Fibroblast of the conjunctiva (primary cell): ENCODE measurements at places on chromosomes 1 and 21.

DNA sequence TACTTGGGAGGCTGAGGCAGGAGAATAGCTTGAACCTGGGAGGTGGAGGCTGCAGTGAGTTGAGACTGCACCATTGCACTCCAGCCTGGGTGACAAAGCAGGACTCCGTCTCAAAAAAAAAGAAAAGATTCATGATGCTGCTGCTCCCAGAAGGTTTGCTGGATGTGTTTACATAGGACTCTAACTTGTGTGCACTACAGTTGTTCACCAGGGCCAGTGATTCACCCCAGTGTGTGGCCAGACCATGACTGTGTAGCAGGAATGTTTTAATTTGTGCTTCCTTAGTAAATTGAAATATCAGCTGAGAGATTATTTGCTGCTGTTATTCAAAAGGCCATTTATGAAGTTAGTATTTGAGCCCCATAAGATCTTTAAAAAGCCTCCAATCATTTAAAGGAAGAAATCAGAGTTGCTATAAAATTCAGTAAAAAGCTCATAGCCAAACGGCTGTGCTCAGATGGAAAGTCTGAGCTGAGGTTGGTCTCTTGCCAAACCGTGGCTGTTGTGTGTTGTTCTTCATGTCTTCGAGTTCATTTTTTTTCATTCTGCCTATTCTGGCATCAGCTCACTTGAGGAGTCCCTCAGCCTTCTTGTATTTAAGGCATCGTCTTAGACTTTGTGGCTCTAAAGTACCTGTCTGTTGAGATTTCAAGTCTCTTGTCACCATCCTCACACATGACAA, 18.1 kb upstream of the PGD start:
- peak; percentile 67 for DNase-seq

DNA sequence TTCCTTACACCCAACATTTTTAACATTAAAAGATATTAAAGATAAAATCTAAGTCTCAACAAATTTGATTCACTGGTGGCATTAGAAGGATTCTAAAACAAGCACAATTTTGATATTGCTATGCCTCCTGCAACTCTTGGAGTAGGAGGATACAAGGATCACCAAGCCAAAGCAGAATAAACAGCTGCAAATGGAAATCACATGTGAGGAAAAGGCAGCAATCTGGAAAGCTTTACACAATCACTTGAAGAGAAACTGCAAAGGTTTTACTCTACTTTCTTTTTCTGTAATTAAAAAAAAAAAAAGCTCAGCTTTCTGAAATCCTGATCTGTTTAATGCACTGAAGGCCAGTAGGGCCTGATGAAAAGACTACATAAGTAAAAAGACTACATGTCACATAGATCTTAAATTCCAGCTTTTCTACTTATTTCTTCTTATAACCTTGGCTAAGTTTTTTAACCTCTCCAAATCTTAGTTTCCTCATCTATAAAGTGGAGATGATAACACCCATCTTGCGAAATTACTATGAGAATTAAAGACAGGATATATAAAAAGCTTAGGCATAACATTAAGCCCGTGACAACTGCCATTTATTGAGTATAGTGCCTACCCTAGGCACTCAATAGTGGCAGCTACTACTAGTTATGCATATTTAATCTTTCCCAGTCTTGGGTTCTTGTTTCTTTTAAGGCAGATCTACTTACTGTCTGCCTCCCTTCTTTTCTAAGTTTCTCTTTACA, 73.5 kb downstream of the EPS15 start:
- peak; percentile 21 for DNase-seq

- no peak for DNase-seq
Measured at GRCh38 chr1:3017440-3018050, 3.7 kb upstream of the ACTRT2 start.

DNA sequence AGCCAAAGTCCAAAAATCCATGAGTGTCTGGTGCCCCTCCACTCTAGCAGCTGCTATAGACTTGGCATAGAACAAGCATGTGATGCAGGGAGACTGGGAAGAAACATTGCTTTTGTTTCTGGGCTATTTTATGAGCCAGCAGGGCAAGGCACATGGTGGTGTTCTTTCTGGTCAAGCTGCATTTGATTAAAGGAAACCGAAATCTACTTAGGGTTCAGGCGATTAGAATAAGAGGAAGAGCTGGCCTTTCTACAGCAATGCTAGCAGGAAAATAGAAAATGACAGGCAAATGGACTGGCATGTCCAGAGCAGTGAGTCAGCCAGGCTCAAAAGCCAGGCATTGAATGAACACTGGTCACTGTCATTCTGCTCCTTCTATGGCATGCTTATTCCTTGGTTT, 28.5 kb upstream of the ARHGAP29 start:
- no peak for DNase-seq

DNA sequence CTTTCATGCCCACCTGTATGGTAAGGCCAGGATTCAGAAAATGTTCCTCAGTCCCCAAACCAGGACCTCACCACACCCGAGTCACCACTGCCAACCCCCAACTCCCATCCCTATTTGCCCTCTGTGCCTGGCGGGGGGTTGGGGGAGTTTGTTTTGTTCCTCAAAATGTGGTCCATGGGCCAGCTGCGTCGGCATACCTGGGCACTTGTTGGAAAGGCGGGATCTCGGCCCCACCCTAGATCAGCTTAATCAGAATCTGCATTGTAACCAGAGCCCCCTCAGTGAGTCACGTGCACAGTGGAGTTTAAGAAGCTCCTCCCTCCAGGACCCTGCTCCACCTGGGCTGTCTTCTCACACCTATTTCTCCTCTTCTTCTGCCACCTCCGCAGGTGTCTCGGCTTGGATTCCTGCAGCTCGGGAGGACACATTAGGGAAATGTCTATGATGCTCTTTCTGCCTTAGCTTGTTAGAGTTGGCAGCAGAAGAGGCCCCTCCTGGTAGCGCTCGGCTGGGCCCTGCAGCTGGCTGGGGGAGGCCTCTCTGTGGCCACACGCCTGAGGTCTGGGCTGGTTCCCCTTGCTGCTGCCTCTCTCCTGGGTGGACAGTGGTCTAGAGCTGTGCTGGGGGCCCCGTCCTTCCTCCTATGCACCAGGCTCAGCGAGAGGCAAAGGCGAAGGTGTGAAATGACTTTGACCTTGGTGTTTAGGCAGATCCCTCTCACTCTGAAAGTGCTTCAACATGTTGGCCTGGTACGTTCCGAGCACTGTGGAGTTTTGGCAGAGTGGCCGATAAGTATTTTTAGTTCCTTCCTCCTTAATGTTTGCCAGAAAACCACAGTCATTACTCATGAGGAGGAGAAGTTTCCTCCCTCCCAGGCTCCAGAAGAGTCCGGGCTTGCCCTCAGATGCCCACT, 41.8 kb upstream of the CAMTA1 start:
- DNase-seq: peak; percentile 60

- no peak for DNase-seq
Measured at GRCh38 chr1:82268826-82269225, 468.1 kb downstream of the ADGRL2 start.

GRCh38 chr1:55931081-55931940, 648.1 kb downstream of the PLPP3 start:
- DNase-seq: peak; percentile 12

DNA sequence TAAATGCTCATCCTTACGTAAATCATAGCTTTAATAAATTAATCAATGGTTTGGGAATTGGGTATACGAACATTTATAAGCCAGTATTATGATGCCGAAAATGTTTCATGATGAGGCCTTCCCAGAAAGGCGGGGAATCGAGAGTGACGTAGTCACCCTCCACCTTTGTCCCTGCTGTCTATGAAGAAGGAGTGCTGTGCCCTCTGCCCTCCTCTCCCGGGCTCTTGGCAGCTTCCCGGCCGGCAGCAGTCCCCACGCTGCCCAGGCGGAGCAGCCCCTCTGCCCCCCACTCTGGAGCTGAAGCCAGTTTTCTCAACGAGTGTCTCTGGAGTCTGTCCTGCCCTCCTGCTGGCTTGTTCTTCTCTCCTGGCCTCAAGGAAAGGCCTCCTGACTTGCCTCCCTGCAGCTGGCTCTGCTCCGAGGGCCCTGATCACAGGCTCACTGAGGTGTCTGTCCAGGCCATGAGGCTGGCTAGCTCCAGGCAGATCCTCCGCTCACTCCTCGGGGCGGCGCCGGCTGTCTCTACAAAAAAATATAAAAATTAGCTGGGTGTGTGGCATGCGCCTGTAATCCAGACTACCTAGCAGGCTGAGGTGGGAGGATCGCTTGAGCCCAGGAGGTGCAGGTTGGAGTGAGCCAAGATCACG, 150.7 kb upstream of the COL6A1 start:
- DNase-seq: no peak

- DNase-seq: no peak
Measured at GRCh38 chr1:226308166-226308722, 720 bp downstream of the LIN9 start.

- DNase-seq: no peak
Measured at GRCh38 chr1:70355920-70356319, 1.4 kb upstream of the ANKRD13C start.

DNA sequence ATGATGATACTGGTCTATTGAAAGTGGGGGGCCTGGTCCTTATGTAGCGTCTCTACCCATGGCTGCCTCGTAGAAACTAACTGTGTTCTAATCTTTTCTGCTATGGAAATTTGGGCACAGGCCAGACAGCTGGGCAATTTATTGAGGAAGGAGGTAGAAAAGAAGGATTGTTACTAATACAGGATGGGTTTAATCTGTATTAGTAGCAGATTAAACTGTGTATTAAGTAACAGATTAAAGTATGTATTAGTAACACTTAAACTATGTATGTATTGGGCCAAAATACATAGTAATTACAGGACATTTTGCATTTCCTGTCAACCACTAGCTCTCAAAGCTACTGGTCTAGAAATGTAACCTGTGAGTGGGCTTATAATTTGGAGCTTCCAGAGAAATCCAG, 142.0 kb downstream of the MAST2 start:
- DNase-seq: no peak

DNA sequence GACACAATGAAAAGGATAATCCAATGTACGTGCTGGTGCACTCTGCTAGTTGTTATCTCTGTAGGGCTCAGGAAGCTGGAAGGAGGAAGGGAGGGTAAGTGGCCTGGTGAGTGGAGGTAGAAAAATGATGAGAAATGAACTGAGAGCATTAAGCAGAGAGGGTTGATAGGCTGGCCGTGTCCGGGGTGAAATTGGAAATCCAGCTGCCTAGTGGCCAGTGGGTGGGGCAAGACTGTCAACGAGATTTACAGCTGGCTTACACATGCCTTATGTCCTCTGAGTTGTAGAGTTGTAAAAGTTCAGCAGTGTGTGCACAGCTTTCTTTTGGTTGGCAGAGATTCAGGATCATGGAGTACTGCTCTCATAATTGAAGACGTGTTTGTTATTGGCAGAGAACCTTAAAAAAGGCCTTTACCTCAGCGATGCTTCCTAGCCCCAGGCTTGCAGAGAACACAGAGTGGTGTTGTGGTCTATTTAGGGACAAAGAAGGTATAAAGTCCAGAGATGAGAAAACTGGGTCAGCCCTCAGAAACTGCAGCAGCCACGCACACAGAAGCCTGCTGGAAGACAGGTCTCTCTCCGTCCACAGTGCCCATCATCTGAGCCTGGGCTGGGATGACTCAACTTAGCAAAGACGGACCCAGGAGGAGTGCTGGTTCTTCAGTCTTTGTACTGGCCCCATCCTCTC, 132.4 kb downstream of the EDEM3 start:
- DNase-seq: peak; percentile 99

- no peak for DNase-seq
Measured at GRCh38 chr1:75135573-75136194, 1.5 kb downstream of the LHX8 start.

- no peak for DNase-seq
Measured at GRCh38 chr1:246703581-246703980, 20.6 kb upstream of the SCCPDH start.

GRCh38 chr1:23872421-23872820, 4.3 kb upstream of the FUCA1 start:
- DNase-seq: no peak

- DNase-seq: no peak
Measured at GRCh38 chr1:241817331-241817792, 30.6 kb upstream of the EXO1 start.

DNA sequence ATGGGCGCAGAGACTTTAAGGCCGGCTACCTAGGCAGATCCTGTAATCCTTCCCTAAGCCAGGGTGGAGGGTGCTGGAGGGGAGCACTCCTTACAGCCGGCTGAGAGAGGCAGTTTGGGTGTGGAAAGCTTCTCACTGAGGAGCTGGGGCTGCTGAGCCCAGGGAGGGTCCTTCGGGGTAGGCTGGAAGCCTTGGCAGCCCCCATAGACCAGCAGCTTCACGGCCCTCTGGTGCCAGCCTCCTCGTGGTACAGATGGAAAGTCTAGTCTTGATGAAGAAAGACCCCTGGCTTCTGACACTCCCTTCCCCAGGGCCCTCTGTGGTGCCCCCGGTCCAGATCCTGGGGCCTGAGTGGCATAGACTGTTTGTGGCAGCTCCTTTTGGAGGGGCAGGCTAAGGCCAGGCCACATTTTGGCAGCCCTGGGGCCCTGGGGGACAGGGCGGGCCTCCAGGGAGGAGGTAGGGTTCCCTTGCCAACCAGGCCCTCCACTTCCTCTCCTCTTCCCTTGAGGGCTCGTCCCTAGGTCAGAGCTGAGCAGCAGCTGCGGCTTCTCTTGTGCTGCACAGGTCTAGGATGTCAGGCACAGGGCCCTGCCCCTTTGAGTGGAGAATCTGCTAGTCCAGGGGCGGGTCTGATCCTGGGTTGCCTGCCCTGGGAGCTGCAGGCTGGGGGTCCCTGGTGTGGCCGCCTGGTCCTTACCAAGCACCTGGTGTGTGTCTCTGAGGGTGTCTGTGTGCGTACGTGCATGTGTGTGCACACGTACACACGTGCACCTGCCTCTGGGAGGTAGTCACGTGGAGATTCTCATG, 4.8 kb downstream of the AMPD2 start:
- DNase-seq: no peak

DNA sequence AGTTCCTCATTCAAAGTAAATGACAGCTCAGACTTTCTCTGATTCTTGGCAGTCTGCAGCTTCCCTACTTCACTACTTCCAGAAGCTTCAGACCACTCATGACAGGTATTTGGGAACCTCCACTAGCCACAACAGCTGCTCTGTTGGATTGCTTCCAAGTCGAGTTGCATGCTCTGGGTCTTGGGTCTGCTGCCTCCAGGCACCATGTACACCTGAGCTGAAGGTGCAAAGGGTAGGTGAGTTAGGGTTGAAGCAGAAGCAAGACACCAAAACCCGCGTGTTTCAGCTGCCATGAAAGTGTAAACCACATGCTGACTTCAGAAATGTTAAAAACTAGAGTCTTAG, 62.7 kb downstream of the ZNF684 start:
- DNase-seq: no peak

- no peak for DNase-seq
Measured at GRCh38 chr1:206918076-206918475, 3.7 kb downstream of the FCMR start.

DNA sequence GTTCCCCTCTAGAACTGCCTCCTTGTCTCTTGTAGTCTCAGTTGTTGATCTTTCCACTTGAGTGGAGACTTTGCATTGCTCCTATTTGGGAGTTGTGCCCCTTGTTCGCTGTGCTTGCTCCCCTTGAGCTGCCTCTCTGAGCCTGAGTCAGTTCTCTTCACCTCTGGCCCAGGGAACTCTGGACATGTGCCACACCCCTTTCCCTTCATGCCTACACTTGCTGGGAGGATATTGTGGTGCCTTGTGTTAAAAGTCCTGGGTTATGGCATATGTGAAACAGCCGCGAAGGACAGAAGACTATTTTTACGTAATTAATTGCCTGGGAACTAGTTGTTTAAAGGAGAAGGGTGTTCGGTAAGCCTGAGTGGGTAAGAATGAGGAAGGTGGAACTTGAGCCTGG, 32.2 kb upstream of the RPTN start:
- DNase-seq: no peak
